ENCODE measurements at places on chromosomes 1 and 21.
A peak's percentile ranks its signal among the peaks of the same experiment; 100 is the strongest.

GRCh38 chr1:23719162-23719820 lies 24.0 kb upstream of the ELOA start:
- DNase-seq: no peak

DNA sequence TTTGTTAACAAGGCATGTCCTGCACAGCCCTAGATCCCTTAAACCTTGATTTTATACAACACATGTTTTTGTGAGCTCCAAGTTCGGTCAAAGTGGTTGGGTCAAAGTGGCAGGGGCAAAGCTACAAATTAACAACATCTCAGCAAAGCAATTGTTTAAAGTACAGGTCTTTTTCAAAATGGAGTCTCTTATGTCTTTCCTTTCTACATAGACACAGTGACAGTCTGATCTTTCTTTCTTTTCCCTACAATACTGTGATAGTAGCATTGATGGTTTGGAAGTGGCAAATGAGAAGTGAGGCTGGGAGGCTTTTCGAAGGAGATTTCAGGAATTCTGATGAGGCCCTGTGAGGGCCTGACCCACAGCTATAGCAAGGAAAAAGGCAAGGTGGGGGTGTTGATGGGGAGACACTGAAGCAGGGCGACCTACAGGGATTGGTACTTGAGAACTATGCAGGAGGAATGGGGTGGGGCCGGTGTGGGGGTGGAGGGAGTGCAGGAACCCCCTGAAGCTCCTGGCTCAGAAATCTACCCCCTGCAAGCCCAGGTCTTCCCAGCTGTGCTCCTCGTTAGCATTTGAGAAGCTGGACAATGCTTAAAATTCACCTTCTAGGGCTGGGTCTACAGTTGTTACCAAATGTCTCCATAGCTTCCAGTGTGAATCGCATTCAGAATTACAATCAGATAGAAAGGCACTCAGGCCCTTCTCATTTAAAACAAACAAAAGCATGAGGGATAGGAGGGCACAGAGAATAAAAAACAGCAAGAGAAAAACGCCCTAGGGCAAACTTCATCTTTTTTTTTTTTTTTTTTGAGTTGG lies 102.6 kb upstream of the PPM1J start:
- no peak for DNase-seq

- no peak for DNase-seq
Observed at GRCh38 chr1:202575918-202576653, 134.2 kb downstream of the SYT2 start.

DNA sequence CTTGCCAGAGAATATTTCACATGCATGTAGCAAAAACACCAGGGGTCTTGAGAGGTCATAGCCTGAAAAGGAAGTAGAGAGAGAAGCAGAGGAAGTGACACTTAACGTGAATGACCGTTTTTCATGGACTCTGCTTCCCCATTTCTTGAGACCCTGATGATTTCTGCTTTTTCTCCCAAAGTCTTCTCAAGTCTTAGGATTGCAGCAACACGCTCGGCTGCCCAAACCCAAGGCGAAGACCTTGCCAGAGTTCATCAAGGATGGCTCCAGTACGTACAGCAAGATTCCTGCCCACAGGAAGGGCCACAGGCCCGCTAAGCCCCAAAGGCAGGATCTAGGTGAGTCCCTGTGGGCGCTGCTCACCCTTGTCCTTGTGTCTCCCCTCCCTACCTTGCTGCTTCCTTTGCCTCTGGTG lies 12.8 kb downstream of the THEMIS2 start:
- DNase-seq: no peak

DNA sequence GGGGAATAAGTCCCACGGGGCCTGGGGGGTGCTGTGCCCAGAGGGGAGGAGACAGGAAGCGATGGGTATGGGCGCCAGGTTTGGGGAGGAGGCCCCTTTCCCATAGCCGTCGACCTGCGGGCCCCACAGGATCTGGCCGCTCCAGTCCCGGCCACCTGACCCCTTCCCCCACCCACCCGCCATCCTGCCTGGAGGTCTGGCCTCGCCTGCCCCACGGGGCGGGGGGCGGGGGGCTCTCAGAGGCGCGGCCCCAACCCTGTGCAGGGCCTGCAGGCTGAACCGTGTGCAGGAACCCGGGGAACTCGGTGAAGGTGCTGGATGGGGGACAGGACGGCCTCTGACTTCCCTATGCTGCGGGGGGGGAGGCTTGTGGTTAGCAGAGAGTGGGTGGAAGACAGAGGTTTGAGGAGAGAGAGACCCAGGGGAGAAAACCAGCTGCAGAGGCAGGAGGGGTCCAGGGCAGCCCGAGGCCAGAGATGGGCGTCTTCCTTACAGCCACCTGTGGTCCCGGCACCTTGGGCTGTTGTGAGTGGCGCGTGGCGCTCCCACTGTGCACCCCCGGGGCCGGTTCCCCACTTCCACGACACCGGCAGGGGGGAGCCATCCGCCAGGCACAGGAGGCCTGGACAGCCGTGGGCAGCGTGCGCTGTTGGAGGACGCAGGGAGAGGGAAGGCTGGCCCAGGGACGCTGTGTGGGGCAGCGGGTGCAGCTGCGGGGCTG lies 2.5 kb upstream of the TNFRSF18 start:
- DNase-seq: peak; percentile 57

DNA sequence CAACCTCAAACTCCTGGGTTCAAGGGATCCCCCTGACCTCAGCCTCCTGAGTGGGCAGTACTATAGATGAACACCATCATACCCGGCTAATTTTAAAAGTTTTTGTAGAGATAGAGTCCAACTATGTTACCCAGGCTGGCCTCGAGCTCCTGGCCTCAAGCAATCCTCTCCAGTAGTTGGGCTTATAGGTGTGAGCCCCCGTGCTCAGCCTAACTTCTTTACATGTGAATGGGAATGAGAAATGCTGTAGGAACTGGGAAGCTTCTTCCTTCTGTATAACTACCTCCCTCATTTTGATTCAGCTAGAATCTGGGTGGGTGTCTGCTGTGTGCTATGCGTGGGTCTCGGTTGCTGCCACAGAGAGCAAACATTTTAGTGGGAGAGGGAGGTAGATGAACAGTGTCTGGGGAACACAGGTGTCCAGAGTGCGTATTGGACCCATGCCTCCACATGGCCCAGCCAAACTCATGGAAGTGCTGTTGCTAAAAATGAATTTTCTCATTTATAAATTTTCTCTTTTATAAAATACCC lies 150.6 kb downstream of the NOS1AP start:
- DNase-seq: no peak

DNA sequence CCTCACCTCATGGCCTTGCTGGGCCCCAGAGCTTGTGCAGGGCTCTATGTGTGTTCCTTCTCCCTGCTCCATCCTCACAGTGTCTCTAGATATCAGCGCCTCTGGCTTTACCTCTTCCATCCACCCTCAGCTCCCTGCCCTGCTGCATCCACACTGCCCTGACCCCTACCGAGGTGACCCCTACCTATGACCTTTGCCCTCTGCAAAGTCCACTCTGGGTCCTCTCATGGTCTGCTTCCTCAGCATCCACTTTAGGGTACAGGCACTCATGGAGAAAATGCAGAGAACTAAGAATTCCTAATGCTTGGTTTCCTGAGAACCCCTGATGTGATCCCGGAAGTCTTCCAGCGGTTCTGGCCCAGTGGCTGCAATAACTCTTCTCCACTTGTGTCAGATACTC lies 46.9 kb upstream of the PAXBP1 start:
- DNase-seq: no peak

GRCh38 chr21:35511696-35512162 lies 462.6 kb upstream of the RUNX1 start:
- DNase-seq: no peak

GRCh38 chr1:29452463-29453230 lies 216.3 kb downstream of the PTPRU start:
- no peak for DNase-seq

GRCh38 chr1:46400421-46400820 lies 6.3 kb downstream of the FAAH start:
- DNase-seq: no peak

DNA sequence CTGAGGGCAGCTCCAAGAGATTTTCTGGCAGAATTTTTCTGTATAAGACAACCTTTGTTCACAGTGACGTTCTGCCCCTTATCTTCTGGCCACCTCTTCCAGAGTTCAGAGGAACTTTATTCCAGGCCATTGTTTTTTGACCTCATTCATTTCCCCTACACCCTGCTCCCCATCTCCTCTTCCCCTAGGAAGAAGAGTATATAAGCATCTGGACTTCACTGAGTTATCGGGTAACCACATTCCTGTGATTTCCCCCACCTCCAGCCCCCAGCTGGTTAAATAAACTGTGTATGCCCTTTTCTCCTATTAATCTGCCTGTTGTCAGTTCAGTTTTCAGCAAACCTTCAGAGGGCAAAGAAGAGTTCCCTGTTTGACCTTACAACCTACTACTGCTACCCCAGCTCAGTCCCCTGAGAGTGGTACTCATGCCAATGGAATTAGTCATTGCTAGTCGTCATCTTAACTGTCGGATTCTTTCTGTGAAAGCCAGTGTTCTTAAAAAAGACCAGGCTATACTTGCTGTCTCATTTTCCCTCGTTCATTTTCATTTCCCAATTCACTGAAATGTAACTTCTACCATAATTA lies 14.3 kb upstream of the ALG14 start:
- no peak for DNase-seq
